Activated CD4-positive, alpha-beta T cell treated with anti-CD3 and anti-CD28 coated beads, Interleukin-10, Interleukin-2, amounts not matched to agents 100 ng/mL and 50 ng/mL, durations not matched to agents 16 hours and 8 hours (primary cell): ENCODE measurements at places on chromosomes 7 and 10.

DNA sequence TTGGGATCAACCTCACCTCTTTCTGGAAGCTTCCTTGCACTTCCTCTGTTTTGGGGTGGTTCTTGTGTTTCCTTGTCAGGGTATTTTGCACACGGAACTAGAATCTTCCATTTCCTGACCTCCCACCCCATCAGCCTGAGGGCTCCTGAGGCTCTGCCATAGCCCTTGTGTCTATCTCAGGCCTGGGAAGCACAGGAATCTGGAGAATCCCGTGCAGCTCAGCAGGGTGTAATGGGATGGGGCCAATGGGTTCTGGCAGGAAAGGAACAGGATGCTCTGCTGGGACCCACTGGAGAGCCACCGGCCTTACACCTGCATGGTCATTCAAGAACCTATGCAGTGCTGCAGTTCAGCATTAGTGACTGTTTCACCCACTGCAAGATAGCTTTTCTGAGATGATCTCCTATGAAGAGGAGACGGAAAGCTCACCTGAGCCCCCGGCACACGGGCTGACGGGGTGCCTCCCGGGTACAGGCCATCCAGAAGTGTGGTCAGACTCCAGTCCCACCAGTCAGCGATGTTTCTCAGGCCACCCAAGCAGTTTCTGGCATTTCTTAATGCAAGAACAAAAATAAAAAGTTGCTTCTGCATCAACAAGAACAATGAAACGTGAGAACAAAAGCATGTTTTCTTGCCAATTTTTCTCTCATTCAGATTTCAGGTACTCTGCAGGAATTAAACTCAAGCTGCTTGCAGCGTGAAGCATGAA lies 133.2 kb downstream of the PKD1L1 start:
- DNase-seq: no peak

- DNase-seq: no peak
These were observed 44.2 kb downstream of the CALML3 start for GRCh38 chr10:5568984-5569383.

DNA sequence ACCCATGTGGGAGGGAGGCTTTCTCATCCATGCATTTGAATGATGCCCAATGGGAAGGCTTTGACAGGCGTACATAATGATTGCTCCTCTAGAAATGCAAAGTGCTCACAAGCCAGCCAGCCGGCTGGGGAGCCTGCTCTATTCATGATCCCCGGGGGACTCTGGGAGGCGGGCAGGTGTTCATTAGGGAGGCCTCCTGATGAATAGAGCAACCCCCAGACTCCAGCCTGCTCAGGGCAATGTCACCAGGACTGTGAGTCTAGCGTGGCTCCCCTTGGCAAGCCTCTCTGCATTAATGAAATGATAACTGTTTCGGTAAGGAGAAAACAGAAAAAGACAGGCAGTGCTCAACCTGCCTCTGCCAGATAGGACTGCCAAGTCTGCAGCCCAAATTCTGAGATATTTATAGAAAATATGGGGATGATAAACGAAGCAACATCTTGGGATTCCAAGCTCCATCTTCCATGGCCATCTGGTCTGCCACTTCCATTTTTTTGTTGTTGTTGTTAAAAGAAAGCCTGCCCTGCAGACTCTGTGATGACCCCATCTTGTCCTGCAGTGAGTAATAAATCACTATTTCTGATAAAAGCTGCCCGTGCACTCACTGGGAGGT lies 236.4 kb downstream of the PRPF18 start:
- DNase-seq: no peak

- DNase-seq: no peak
These were observed 62.6 kb downstream of the RASGEF1A start for GRCh38 chr10:43204042-43204942.

GRCh38 chr10:3495281-3495680 lies 289.7 kb downstream of the KLF6 start:
- DNase-seq: no peak

- no peak for DNase-seq
These were observed 311.4 kb upstream of the AKR1E2 start for GRCh38 chr10:4514445-4515108.

DNA sequence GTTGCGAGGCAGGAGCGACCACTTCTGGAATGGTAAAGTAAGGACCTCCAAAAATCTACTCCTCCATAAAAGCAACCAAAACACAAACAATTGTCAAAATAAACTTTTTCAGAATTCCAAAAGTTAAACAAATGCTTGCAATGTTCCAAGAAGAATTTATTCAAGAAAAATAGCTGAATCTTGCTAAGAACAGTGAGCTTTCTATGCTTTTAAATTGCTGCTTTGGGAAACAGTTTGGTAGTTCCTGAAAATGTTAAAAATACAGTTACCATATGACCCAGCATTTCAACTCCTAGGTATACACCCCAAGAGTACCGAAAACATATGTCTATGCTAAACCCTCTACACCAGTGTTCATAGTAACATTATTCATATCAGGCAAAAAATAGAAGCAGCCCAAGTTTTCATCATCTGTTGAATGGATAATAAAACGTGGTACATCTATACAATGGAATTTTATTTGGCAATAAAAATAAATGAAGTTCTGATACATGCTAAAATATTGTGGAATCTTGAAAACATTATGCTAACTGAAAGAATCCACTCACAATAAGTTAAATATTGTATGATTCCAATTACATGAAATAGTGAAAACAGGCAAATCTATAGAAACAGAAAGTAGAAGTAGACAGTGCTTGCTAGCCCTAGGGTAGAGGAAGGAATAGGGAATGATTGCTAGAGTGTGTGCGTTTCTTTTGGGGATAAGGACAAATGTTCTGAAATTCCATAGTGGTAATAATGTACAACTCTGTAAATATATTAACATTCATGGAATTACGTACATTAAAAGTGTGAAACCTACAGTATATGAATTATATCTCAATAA lies 57.0 kb downstream of the LRRN3 start:
- no peak for DNase-seq

DNA sequence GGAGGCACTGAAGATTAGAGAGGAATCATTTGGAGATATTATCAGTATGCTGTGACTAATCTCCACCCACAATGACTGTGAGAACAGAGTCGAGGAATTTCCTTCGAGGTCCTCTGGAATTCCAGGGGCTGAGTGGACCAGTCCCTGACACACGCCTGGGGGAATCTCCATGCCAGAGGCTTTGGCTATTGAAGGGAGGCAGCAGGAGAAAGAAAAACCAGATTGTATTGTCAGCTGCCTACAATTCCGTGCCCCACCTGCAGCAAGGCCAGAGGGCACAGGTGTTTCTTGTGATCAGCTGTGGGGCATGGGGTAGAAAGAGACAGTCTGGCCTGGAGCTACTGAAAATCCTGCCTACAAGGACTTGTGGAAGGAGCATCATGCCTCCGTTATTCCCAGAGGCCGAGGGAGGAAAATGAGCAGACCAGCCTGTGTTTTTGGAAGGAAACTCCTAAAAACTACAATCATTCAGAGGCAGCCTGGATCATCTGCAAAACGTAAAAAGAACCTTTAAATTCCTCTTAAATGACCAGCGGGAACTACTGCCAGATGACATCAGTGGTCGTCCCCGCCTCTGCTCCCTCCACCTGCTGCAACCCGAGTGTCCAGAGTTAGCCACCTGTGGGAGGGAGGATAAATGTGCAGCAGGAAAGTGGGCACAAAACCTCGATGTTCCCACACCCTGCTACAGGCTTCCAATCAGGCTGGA lies 25.4 kb upstream of the ANK3 start:
- DNase-seq: no peak

DNA sequence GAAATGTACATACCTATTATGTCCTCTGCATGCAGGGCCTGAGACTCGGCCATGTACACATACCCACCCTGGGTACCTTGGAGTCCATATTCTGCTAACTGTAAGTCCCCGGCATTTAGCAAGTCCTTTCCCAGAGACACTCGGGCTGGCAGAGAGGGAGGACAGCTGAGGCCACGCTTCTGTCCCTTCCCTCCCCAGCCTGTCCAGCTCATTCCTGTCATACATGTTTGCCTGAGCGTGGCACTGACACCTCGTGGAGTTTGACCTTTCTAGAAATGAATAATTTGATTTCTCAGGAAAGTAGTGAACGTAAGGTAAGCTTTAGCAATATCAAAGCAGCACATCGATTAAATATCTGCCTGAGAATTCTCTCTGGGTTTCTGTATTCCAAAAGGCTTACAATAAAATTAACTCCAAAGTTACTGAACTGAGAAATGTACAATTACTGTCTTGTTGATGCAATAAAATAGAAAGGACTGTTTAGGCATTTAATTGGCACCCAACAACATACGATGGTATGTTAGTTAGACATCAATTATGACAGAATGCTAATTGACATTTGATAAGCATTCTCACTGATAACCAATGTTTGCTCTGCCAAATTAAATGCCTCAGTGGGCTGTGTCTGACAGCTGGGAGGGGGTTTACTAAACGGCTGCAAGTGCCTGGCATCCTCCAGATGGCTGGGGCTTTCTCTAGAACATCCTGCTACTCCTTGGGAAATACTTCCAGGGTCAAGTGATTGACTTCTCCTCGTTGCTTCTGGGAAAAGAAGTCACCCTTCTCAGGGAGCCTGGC lies 221.2 kb downstream of the CCSER2 start:
- no peak for DNase-seq

DNA sequence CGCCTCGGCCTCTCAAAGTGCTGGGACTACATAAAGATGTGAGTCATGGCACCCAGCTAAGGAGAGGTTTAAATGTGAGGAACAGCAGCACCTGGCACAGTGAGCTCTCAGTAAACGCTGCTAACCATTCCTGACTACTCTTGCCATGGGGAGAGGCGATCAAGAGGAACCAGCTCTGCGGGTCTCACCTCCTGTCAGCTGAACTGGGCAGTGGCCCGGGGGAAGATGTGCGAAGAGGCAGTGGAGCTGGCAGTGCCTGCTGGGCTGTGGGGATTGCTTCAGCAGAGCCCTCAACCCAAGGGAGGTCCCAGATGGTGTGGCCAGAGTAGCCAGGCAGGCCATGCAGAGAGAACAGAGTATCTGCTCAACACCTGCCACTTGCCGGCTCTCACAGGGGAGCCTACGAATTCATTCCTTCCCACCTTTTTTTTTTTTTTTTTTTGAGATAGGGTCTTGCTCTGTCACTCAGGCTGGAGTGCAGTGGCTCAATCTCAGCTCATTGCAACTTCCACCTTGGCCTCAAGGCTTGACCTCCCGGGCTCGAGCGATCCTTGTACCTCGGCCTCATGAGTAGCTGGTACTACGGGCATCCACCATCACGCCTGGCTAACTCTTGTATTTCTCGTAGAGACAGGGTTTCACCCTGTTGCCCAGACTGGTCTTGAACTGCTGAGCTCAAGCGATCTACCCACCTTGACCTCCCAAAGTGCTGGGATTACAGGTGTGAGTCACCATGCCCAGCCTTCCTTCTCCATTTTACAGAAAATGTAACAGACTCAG lies 6.8 kb downstream of the POLM start:
- DNase-seq: no peak

GRCh38 chr7:22442187-22442881 lies 57.7 kb downstream of the STEAP1B start:
- DNase-seq: no peak

GRCh38 chr10:110547139-110547761 lies 20.2 kb upstream of the SMC3 start:
- DNase-seq: peak; percentile 78

- no peak for DNase-seq
These were observed 135.3 kb upstream of the ITGB1 start for GRCh38 chr10:33093362-33093761.

DNA sequence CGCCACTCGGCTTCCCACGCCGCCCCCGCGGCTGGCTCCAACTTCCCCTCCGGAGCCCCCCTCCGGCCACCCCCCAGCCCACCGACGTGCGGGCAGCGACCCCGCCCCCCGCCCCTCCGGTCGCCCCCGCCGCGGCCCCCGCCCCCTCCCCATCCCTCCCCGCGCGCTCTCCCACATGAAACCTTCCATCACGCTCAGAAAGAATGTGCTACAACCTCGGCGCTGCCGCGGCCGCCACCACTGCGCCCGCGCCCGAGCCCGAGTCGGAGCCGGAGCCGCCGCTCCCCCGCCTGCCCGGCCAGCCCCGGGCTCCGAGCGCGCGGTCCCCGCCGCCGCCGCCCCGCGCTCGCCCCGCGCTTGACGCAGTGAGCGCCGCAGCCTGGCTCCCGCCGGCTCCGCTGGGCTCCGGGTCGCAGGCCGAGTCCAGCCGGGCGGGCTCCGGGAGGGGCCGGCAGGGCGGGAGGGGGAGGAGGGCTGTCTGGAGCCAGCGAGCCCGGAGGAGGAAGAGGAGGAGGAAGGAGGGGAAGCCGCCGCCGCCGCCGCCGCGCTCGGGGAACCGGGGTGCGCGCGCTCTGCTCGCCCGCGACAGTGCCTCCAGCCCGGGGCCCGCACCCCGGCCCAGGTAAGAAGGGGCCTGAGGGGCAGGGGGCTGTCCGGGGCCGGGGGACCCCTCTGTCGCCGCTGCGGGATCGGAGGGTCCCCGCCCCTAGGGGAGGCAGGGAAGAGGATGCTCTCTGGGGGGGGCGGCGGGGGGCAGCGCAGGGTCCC lies 4.3 kb upstream of the ELFN1 start:
- DNase-seq: peak; percentile 15

DNA sequence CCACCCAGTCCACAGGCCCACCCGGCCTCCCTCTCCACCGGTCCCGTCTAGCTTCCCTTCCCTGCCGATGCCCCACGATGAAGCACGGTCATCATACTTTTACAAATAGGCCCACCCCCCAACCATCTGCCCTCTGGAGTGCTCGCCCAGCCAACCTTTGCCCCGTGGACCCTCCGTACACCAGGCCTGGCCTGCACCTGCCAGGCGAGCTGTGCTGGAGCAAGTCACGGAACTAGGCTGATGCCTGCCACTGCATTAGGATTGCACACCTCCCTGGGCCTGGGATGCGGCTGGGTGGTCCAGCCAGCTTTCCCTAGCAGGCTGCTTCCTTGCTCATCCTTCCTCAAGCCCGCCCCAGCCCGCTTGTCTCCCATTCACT lies 44.7 kb downstream of the PPIF start:
- DNase-seq: no peak

GRCh38 chr10:45427970-45428366 lies 54.0 kb downstream of the ALOX5 start:
- DNase-seq: no peak

DNA sequence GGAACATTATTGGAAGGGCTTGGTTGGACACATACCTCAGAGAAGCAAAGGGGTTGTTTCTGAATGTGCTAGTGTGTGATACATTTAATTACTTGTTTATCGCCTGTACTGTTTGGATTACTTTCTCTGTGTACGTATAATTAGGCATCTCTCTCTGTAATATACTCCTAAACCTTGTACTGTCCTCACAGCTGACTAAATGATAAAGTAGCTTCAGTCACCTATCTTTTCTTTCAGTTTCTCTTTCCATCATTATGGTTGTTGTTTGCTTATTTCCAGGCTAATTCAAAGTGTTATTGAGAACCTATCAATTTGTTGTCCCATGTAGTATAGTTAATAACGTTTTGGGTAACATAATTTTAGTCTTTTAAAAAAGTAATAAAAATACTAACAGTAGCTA lies 34.0 kb downstream of the MXI1 start:
- no peak for DNase-seq
